ENCODE measurements at places on chromosomes 16 and 17.
A peak's percentile ranks its signal among the peaks of the same experiment; 100 is the strongest.

DNA sequence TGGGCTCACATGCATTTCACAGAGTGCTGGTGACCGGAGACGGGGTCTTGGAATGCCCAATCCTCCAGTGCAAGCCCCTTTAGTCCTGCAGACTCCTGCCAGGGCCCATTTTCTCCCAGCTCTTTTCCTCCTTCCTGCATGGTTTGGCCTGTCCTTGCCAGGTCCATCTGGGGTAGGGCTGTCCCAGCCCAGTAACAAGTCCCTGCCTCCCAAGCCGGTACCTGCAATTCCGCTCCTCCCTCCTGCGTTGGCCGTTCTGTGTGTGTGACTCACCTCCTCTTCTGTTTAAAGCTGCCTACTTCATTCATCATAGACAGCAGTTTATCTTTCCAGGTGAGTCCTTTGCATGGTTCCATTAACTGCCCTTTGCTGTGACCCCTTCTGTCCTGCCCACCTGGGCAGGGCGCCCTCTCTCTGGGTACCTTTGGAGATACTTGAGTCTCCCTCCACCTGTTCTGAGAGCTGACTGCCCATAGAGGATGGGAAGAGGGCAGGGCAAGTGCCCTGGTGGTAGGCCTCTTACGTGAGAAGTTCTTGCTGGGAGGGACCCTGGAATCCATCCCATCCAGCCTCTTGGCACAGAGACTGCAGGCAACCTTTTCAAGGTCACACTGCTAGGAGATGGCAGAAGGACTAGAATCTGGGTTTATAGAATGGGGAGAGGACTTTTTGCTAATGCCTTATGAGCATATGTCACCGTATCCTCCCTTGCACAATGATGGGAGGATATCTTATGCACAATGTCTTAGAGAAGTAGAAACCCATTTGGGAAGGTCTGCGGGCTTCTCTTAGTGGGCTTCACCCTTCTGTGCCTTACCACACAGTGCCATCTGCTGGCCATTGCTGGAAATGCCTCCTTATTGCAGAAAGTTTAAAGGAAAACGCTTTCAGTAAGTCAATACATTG is 29.7 kb upstream of the LGALS9 start:
- peak; percentile 74 for DNase-seq

GRCh38 chr16:8739989-8740704 is 57.3 kb downstream of the TMEM186 start:
- no peak for DNase-seq

DNA sequence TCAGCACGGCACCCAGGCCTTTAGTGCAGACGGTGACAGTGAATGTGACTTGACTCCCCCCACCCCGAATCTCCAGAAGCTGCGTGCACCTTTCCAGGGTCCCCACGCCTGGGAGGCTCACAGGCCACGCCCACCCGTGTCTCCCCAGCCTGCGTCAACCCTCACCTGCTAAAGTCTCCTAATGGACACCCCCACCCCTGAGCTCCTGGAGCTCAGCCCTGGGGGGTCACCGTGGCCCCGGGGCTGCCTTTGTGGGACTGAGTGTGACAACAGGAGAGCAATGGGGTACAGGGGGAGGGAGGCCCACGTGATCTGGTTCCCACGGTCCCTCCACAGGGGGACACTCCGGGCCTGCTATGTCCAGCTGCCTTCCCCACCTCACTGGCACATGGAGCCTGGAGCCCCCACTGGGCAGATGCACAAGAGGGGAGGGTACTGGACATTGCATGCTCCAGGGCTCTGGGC is 7.4 kb upstream of the FASN start:
- DNase-seq: peak; percentile 76

GRCh38 chr17:12759090-12759489 is 30.2 kb upstream of the ARHGAP44 start:
- no peak for DNase-seq

- DNase-seq: no peak
Measured at GRCh38 chr17:65670667-65671371, 109.4 kb upstream of the AXIN2 start.

DNA sequence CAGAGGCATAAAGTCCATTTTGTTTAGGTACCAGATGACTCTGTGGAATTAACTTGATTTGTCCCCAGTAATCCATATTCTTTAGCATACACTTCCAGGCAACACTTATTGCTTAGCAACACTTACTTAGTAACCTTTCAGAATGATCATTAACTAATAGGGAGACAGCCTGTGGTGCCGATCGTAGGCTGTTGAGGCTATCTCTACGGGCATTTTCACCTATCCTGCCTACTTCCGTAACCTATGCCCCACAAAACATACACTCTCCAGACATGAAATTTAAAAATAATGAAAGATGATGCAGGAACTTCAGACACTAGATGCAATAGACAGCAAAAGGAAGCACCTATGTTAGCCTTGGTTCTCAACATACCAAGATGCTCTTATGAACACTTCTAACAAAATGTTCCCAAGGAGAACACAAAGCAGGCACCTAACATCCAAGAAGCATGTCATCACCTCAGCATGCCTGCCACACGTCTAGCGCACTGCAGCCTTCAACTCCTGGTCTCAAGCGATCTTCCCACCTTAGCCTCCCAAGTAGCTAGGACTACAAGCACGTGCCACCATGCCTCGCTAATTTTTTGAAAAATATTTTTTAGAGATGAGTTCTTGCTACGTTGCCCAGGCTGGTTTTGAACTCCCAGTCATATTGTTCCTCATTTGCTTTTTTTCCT is 34.5 kb downstream of the HLF start:
- DNase-seq: no peak

GRCh38 chr16:87851601-87852000 is 17.7 kb downstream of the SLC7A5 start:
- DNase-seq: no peak

DNA sequence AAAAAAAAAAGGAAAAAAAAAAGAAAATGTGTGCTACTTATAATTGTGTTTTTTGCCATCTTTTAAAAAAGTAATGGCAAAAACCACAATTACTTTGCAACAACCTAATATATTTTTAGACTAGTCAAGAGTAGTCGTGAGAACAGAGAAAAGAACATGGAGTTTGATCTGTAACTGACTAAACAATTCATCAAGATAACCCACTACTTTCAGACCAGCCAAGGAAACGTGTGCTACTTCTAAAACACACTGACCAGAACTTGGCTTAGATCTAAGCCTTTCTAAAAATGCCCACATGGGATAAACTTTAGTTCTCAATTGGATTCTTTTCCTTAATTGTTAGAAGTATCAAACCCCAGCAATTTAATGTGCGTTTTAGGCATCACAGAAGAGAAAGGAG is 616 bp downstream of the PECAM1 start:
- no peak for DNase-seq

DNA sequence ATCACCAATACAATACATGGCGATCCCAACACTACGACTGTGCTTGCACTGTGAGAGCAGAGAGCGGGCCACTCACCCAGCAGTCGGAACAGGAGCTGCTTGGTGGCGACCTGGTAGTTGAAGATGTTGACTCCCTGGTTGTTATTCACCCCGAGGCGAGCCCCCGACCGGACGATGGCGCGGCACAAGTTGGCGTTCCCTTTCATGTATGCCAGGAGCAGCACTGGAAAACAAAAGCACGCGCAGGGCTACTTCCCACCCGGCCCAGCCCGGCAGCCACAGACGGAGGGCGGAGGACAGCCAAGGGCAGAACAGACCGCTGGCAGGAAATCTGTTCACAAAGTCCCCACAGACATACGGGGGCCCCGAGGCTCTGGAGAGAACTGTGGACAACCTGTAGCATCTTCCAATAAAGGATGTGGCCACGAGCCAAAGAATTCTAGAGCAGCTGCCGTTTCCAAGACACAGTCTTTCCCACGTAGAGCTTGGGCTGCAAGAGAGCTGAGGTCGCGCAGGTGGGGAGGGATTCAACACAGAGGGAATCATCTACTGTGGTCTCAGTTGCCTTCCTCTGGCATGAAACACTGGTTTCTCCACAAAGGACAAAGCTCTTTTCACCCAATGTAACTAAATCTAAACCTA is 27.8 kb downstream of the CYB5D2 start:
- DNase-seq: no peak

- DNase-seq: no peak
Measured at GRCh38 chr17:40361925-40362695, 2.4 kb downstream of the GJD3 start.

DNA sequence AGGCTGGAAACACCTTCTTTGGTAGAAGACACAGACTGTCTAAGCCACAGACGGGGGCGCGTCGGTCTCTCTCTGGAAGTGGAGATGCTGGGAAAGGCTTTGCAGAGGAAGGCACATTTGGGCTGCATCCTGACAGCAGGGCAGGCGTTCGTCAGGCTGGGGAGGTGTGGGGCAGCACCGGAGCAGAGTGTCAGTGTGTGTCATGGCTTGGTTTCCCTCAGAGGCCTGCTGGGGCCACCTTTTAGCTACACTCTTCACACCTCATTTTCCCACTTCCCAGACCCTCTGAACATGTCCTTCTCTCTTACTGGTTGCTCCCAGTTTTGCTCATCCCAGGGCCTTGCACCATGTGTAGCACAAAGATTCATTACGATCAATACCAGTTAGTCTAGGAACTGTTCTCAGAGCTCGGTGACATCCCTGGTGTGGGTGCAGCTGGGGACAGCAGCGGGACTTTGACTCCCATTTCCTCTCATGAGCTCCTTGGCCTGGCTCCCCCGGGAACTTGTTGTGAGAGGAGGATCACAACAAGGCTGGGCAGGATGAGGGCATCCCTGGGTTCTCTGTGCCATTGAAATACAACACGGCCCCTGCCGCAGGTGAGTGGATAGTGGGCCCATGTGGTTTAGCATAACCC is 33.1 kb downstream of the SMARCE1 start:
- no peak for DNase-seq

- DNase-seq: no peak
Measured at GRCh38 chr16:265711-266110, 10.0 kb downstream of the RGS11 start.

GRCh38 chr16:89326721-89327120 is 109.2 kb downstream of the ZNF778 start:
- DNase-seq: peak; percentile 25

GRCh38 chr16:78576941-78577340 is 477.5 kb downstream of the WWOX start:
- no peak for DNase-seq

DNA sequence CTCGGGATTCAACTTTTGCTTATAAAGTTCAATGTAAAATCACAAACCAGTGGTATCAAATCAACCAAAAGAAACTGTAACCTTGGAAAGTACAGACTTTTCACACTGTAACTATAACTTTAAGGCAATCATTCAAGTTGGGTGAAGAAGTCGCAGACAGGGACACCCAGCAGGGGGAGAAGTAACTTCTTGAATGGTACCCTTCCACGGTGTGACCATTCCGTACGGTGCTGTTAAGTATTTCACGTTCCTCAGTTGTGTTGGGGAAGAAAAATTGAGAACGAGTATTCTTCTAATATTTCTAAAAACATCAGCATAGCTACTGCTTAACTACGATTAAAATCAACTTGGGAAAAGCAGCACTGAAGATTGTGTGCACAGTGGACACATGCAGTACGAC is 55.8 kb downstream of the MYH10 start:
- DNase-seq: no peak

- DNase-seq: no peak
Measured at GRCh38 chr17:78724999-78725398, 57.1 kb downstream of the CYTH1 start.

DNA sequence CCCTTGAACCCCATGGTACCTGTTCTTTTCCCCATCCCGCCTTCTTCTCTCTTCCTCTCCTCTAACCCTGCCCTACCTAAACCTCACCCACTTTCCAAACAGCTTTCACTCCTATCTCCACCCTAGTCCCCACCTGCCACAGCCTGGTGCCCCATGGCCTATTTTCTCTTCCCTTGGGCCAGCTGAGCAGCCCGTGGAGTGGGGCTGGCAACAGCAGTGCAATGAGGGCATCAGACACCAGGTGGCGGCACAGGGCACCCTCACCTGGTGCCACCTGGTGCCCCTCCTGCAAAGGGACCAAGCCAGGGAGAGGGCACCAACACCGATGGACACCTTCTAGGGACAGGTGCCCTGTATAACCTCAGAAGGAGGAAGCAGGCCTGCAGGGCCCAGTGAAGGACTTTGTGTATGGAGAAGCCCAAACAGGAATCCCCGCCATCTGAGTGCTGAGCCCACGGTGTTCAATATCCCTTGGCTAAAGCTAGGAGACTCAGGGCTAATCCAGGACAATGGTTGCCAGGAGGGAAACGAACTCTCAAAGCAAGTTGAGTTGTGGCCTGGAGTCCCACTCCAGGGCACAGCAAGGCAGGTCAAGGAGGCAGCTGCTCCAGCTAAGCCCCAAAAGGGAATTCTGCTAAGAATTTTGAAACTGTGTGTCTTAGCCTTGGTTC is 4.0 kb upstream of the ABCC3 start:
- DNase-seq: peak; percentile 84

DNA sequence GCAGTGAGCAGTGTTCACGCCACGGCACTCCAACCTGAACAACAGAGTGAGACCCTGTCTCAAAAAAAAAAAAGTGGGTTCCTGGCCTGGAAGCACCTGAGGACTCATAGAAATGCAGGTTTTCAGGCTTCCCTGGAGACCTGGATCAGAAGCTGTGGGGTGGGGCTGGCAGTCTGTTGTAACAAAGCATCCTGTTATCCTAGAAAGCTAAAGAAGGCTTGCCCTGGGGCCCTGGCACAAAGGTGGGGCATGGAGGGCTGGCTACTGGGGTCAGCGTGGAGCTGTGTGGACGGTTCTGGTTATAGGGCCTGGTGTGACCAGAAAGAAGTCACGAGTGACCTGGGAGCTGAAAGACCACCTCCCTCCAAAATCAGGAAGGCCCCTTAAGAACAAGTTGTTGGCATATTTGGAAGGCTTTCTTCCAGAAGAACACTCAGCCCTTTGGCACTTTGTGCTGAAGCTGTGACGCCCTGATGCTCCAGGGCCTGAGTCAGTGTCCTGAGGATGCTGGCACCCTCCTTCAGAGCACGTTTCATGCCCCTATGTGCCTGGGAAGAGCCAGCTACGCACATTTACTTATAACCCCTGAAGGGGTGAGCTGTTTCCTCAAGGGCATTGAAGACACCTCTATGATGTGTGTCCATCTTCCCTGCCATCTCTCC is 6.2 kb downstream of the CRISPLD2 start:
- DNase-seq: no peak

DNA sequence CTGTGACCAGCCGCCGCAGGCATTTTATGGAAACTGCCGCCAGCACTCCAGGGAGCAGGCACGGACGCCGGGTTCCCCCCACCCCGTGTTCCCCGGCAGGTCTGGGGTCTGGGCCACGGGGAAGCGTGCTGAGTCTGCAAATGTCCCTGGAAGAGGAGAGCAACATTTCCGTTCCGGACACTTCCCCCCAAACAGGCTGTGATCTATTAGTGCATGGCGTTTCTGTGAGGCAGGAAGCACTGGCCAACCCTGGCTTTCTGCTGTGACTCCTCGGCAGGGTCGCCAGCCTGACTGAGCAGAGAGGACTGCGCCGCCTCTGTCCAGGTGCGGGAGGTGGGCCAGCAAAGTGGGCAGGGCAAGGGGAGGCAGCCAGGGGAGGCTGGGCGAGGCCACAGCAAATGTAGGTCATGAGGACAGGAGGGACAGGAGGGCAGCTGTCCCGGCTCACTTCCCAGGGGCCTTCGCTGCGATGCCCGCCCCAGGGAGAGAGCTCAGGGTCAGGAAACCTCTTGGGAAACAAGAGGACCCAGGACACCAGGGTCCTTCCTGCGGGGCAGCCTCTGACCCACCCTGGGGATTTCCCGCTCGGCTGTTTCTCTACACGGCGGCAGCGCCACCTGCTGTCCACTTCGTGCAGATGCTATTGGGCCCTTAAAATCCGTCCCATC is 9.5 kb downstream of the FOXF1 start:
- DNase-seq: peak; percentile 55

- DNase-seq: no peak
Measured at GRCh38 chr16:3595521-3596021, 15.8 kb downstream of the SLX4 start.
